ENCODE measurements at places on chromosomes 3 and 15. TPM values are rescaled to one million over a fixed set of nuclear protein-coding genes. Genes with fewer than 3 reads are reported as not detected.

The BMF gene
- 1.4 TPM for total RNA-seq

The CLDN16 gene
- not detected for total RNA-seq

The TRIM71 gene
- total RNA-seq, result not detected

The AADACL2 gene
- total RNA-seq, result not detected

The CFAP20DC gene
- 2.5 TPM for total RNA-seq

The ALG1L2 gene
- total RNA-seq, result not detected

The RTP1 gene
- not detected for total RNA-seq

The DGKG gene
- total RNA-seq, result 8.1 TPM

The MYO5A gene
- 27.8 TPM for total RNA-seq

The APOD gene
- total RNA-seq, result 0.86 TPM

The TRIM42 gene
- not detected for total RNA-seq

The RASL12 gene
- total RNA-seq, result 0.11 TPM

The FILIP1L gene
- total RNA-seq, result 0.21 TPM

The CTSH gene
- 46.4 TPM for total RNA-seq

The DNAH12 gene
- total RNA-seq, result 0.02 TPM
